Right atrium auricular region (tissue), 2 donors: ENCODE measurements at places on chromosomes 2 and 18. TPM values are rescaled to one million over a fixed set of nuclear protein-coding genes. Genes with fewer than 3 reads are reported as not detected.

GRCh38 chr2:177885828-177886466 is 186.6 kb downstream of the PDE11A start:
- H3K4me1 ChIP-seq, result peaks cover 18% of the 10 kb centered on the region
- no peak overlapping the region for H3K4me3 ChIP-seq
- no peak for DNase-seq
- no peaks in the 10 kb centered on the region for H3K36me3 ChIP-seq

DNA sequence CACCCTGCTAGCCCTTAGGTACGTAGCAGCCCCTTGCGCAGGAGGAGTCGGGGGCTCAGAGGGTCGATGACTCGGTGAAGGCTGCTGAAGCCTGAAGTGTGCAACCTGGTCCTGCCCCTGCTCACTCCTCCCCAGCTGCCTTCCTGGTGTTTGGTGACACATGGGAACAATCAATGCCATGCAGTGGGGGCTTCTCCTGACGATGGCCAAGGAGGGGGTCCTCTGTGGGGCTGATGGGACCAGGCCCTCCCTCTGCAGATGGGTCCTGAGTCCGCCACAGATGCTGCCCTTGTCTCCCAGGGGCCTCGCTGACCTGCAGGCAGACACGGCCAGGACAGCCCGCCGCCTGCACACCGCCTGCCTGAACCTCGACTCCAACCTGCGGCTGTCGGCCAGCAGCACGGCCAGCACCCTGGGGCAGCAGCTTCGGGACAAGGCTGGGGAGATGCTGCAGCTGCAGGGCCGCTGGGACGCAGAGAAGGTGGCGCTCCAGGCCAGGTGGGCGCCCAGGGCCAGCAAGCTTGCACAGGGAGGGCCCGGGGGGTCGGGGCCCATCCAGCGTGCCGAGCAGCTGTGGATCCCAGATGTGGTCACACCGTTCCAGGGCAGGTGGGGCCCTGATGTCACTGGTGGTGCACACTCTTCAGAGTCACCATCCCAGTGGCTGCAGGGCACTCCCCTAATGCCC is 24.6 kb downstream of the CROCC2 start:
- DNase-seq, result peak; percentile 36
- H3K36me3 ChIP-seq, result no peaks in the 10 kb centered on the region
- no peaks in the 10 kb centered on the region for H3K4me1 ChIP-seq
- no peaks in the 10 kb centered on the region for H3K27me3 ChIP-seq
- H3K4me3 ChIP-seq, result no peak overlapping the region

- DNase-seq, result no peak
- no peaks in the 10 kb centered on the region for H3K4me1 ChIP-seq
- no peak overlapping the region for H3K4me3 ChIP-seq
Measured at GRCh38 chr2:159459279-159459678, 157.1 kb downstream of the BAZ2B start.

DNA sequence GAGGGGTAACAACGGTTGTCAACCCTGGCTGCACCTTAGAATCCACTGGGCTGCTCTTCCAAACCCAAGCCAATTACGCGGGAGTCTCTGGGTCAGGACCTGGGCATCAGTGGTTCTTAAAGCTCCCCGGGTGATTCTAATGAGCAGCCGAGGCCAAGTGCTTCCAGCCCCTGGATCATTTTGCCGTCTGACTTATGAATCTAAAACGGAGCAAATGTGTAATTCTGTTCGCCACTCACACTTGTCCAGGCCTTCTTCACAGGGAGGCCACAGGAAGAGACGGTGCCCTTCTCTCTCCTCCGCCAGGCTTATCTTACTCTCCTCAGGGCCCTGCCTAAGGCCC is 78.5 kb downstream of the MCFD2 start:
- H3K27me3 ChIP-seq, result no peaks in the 10 kb centered on the region
- no peak overlapping the region for H3K27ac ChIP-seq
- no peak overlapping the region for H3K4me3 ChIP-seq
- peaks cover 11% of the 10 kb centered on the region for H3K4me1 ChIP-seq
- DNase-seq, result no peak

GRCh38 chr18:1796636-1797035 is 774.7 kb downstream of the METTL4 start:
- no peak overlapping the region for H3K27ac ChIP-seq
- H3K4me1 ChIP-seq, result no peaks in the 10 kb centered on the region
- H3K27me3 ChIP-seq, result no peaks in the 10 kb centered on the region
- DNase-seq, result no peak
- H3K36me3 ChIP-seq, result no peaks in the 10 kb centered on the region

DNA sequence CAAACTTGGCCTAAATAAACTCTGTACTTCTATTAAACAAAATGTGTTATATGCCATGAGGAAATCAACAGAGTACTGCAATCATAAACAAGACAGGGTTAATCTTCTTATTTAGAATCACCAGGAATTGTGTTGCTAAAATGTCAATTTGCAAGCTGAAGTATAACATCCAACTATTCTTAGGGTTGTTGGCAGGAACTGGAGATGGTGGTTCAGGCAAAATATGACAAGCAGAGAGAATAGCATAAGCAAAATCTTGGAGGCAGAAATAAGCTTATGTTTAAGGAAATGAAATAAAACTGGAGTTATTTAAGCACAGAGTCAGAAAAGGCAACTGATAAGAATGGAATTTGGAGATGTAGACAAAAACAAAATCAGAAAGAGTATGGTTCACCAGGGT is 463.8 kb upstream of the SLC8A1 start:
- H3K4me1 ChIP-seq, result no peaks in the 10 kb centered on the region
- DNase-seq, result no peak
- no peaks in the 10 kb centered on the region for H3K27me3 ChIP-seq
- H3K36me3 ChIP-seq, result no peaks in the 10 kb centered on the region
- H3K4me3 ChIP-seq, result no peak overlapping the region
- no peak overlapping the region for H3K27ac ChIP-seq

- H3K4me3 ChIP-seq, result no peak overlapping the region
- H3K27me3 ChIP-seq, result no peaks in the 10 kb centered on the region
- H3K36me3 ChIP-seq, result no peaks in the 10 kb centered on the region
- no peak overlapping the region for H3K27ac ChIP-seq
- no peak for DNase-seq
- H3K4me1 ChIP-seq, result no peaks in the 10 kb centered on the region
Measured at GRCh38 chr2:134391751-134392160, 137.9 kb downstream of the MGAT5 start.

DNA sequence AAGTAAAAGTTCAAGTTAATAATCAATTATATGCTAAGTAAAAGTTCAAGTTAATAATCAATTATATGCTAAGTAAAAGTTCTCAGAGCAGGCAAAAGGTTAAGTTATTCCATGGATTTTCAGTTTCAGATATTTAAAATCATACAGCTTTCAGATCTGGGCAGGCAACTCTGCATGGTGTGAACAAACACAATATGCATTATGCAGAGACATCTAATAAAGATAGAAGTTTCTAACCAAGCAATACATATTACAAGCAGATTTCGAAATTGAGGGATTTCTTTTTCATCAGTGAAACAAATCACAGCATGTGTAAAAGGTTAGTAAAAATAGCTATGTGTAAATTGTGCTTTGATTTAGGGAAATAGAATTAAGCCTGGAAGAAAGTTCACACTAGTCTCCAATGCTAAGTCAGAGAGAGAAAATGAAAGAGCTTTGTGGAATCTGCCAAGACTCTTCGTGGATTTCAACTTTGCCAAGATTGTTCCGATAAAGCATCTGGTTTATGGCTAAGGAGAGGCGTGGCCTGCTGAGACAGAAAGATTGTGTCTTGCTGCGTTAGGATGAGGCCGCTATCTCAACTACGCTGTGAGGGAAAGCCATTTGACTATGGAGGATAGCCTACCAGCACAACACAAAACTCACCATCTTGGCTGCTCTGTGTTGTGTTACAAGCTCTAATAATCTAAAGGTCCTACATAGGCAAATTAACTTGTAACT is 60.1 kb upstream of the SLC16A14 start:
- H3K4me3 ChIP-seq, result no peak overlapping the region
- no peak for DNase-seq
- peaks cover 26% of the 10 kb centered on the region for H3K4me1 ChIP-seq
- no peaks in the 10 kb centered on the region for H3K27me3 ChIP-seq

- H3K4me3 ChIP-seq, result no peak overlapping the region
- H3K4me1 ChIP-seq, result no peaks in the 10 kb centered on the region
- DNase-seq, result no peak
- no peaks in the 10 kb centered on the region for H3K36me3 ChIP-seq
- no peaks in the 10 kb centered on the region for H3K27me3 ChIP-seq
Measured at GRCh38 chr2:240620859-240621258, 4.4 kb upstream of the GPR35 start.

- no peak overlapping the region for H3K4me3 ChIP-seq
- H3K27ac ChIP-seq, result no peak overlapping the region
- no peaks in the 10 kb centered on the region for H3K27me3 ChIP-seq
Measured at GRCh38 chr2:161708350-161708975, 84.2 kb downstream of the SLC4A10 start.

DNA sequence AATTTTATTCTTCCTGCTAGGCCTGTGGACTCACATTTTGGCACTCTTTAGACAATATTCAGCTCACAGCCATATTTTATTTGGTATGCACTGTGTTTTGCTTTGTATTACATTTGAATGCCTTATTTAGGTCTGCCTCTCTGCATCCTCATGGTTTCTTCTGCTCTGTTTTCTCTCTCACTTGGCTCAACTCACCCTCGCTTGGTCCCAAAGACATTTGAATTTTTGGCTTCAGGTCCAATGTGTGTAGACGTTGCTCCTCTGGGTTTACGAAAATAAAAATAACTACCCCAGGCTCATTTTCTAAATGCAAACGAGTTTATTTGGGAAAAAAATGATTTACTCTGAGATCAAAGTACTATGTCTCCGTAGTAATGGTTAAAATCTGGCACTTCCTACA is 91.1 kb upstream of the REG3A start:
- H3K4me1 ChIP-seq, result no peaks in the 10 kb centered on the region
- no peak overlapping the region for H3K27ac ChIP-seq
- no peak overlapping the region for H3K4me3 ChIP-seq
- H3K27me3 ChIP-seq, result no peaks in the 10 kb centered on the region

DNA sequence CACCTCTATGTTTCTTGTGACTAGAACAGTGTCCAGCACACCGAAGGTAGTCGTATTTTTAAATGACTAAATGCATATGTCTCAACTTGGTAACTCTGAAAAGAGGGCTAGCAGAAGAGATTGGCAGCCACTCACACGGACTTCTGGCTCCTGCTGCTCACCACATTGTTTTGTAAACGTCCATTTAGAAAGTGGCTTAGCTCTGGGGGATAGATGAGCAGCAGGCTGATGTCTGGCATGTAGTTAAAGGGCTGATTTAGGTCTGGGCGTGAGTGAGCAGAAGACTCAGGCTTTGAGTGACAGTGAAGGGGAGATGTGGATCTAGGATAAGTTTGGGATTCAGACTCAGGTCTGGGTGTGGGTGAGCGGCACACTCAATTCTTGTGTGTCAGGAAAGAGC is 372.9 kb upstream of the HS6ST1 start:
- no peak overlapping the region for H3K27ac ChIP-seq
- DNase-seq, result peak; percentile 23
- H3K27me3 ChIP-seq, result no peaks in the 10 kb centered on the region
- H3K36me3 ChIP-seq, result no peaks in the 10 kb centered on the region
- H3K4me1 ChIP-seq, result no peaks in the 10 kb centered on the region

DNA sequence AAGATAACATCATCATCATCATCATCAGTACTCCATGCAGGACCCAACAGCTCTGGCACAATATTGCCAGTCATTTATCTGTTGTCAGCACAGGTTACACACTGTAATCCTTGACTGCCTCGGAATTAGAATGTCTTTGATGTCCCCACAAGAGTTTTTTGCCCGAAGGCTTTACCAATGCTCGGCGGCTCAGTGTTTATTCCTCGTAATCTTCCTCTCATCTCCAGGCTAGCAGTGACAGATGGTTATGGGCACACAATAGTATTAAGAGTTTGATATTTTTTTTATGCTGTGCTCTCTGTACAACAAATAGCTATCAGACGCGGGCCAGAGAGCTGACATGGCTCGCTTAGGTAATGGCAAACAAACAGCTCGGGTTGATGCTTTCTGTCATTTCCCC is 515.2 kb downstream of the ZEB2 start:
- H3K4me1 ChIP-seq, result no peaks in the 10 kb centered on the region
- no peak for DNase-seq
- no peaks in the 10 kb centered on the region for H3K36me3 ChIP-seq
- H3K27me3 ChIP-seq, result no peaks in the 10 kb centered on the region

DNA sequence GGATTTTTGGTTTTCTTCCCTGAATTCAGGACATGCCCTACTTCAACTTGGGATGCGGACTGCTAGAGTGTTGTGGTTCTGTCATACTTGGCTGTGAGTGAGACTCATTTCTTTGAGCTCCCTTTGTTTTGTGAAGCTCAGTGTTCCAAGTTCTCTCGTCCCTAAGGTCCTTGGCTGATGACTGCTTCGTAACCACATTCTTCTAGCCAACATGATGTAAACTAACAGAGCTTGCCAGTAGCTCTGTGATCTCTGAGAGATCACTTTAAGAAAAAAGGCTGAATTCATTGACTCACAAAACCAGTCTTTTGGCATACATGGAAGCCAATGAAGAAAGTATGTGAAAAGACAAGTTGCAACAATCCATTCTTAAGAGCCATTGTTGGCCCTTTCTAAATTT is 96.9 kb upstream of the MSTN start:
- no peaks in the 10 kb centered on the region for H3K27me3 ChIP-seq
- H3K4me1 ChIP-seq, result peaks cover 8% of the 10 kb centered on the region
- H3K4me3 ChIP-seq, result no peak overlapping the region
- peak overlapping the region; percentile 49 for H3K27ac ChIP-seq
- no peak for DNase-seq
- H3K36me3 ChIP-seq, result no peaks in the 10 kb centered on the region

DNA sequence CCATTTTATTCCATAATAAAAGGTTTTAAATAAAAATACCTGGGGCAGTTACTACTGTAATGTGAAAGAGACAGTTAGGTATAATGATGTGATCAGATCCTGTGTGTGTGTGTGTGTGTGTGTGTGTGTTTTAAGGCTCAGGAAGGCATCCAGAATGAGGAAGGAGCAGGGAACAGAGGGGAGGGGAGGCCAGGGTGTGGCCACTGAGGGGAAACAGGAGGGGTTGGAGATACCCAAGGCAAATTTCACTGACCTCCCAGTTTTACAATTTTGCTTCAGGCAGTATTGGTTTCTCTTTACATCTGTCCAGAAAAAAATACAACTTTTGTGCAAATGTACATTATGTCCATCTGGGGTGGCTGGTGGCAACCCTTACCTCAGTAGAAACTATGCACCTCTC is 163.5 kb upstream of the FBXO11 start:
- no peaks in the 10 kb centered on the region for H3K36me3 ChIP-seq
- no peaks in the 10 kb centered on the region for H3K4me1 ChIP-seq

The CYTIP gene
- 3.3 TPM for total RNA-seq

The ADD2 gene
- 1.1 TPM for total RNA-seq

The FOXD4L1 gene
- not detected for total RNA-seq

The DTNB gene
- 4.3 TPM for total RNA-seq

The LOXHD1 gene
- total RNA-seq, result not detected

The GALNT5 gene
- total RNA-seq, result 0.20 TPM

The LCT gene
- not detected for total RNA-seq

The PRKAG3 gene
- not detected for total RNA-seq

The SPOPL gene
- 14.4 TPM for total RNA-seq
